ENCODE measurements at places on chromosomes 11 and 22. TPM values are rescaled to one million over a fixed set of nuclear protein-coding genes. Genes with fewer than 3 reads are reported as not detected.

FOLR2 gene
- total RNA-seq: 4.8 TPM

CCDC90B gene
- total RNA-seq: 20.0 TPM

KRTAP5-11 gene
- not detected for total RNA-seq

OR10A6 gene
- total RNA-seq: not detected

DGCR8 gene
- 32.7 TPM for total RNA-seq

GNG3 gene
- not detected for total RNA-seq

SLC35C1 gene
- total RNA-seq: 48.6 TPM

OR6A2 gene
- 0.43 TPM for total RNA-seq

SOX10 gene
- 1.5 TPM for total RNA-seq

CLDN5 gene
- 27.7 TPM for total RNA-seq

UBTFL1 gene
- total RNA-seq: not detected

Measured in left colon (tissue), 2 donors.